ENCODE measurements at places on chromosomes 7 and 10.

GRCh38 chr10:21519941-21520436, 5.5 kb downstream of the SKIDA1 start:
- DNase-seq: no peak

DNA sequence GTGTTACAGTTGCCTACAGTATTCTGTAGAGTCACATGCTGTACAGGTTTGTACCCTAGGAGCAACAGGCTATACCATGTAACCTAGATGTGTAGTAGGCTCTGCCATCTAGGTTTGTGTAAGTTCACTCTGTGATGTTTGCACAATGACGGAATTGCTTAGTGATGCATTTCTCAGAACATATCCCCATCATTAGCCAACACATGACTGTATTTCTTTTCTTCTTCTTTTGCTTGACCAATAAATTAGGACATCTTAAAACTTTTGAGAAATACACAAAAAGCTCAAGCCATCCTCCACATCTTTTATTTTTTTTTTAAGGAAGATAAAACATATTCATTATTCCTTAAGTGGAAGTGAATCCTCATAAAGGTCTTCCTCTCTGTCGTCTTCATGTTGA, 5.4 kb upstream of the PFKFB3 start:
- DNase-seq: no peak

GRCh38 chr10:1328981-1329614, 272.9 kb downstream of the WDR37 start:
- no peak for DNase-seq

- no peak for DNase-seq
These were observed 497 bp downstream of the PPP2R2D start for GRCh38 chr10:131901181-131901829.

GRCh38 chr10:120978589-120979252, 127.6 kb downstream of the WDR11 start:
- no peak for DNase-seq

- no peak for DNase-seq
These were observed 96.8 kb downstream of the CDK14 start for GRCh38 chr7:90692947-90693346.

GRCh38 chr10:132663666-132664365, 122.1 kb downstream of the NKX6-2 start:
- no peak for DNase-seq

GRCh38 chr7:112665709-112666108, 124.5 kb downstream of the TMEM168 start:
- DNase-seq: no peak

GRCh38 chr10:947051-947450, 15.5 kb upstream of the LARP4B start:
- DNase-seq: no peak

- DNase-seq: no peak
These were observed 140.1 kb upstream of the JCAD start for GRCh38 chr10:30199376-30200016.

- no peak for DNase-seq
These were observed 35.9 kb upstream of the TSPAN33 start for GRCh38 chr7:129108581-129108980.

DNA sequence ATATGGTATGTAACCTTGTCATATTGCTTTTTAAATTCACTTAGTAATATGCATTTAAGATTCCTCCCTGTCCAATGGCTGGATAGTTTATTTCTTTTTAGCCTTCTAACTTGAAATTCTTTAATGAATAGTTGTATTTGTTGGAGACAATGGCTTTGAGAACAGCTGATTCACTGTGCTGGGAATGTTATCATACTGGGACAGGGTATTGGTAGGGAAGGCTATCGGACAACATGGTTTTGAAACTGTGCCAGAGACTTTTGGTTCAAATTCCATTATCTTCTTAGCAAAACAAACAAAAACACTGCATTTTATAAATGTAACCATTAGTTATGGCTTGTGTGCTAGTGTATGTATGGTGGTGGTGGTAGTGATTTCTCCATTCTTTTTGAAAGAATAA, 517.1 kb upstream of the ANKRD30A start:
- no peak for DNase-seq

GRCh38 chr7:51802718-51803117, 486.1 kb upstream of the COBL start:
- no peak for DNase-seq

DNA sequence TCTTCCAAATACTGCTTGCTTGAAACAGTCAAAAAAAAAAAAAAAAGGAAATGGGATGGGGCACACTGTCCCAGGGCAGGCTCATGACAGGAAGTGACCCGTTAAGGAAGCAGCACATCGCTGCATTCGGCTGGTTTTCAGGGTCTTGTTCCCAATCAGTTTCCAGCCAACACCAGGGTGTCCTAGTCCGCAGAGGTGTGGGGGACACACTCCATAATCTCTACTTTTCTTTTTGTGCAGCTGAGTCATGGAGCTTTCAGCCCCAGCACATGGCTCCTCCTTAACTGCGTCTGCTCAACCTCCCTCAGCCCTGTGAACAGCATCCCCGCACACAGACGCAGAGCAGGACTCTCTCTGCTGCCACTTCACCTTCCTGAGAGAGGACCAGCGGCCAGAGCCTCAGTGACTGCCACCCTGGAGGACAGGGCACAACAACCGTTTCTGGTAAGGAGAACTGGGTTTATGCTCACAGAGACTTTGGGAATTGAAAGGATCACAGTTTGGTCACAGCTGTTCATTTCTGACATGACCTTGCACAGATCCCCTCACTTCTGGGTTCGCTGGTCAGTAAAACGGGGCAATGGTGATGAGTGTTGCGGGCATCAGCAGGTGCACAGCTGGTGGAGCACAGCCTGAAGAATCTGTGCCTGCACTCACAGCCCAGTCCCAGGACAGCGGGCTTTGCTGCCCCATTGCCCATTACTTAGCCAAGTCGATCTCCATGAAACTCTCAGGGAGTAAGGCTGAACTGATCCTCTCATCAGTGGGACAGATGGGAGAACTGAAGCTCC, at the start of gene GIMAP5:
TSS of gene GIMAP5 (plus strand) at position 154 of the 791 bp plus-strand sequence. CDS start 3,467 bp downstream, outside the sequence.
- no peak for DNase-seq

DNA sequence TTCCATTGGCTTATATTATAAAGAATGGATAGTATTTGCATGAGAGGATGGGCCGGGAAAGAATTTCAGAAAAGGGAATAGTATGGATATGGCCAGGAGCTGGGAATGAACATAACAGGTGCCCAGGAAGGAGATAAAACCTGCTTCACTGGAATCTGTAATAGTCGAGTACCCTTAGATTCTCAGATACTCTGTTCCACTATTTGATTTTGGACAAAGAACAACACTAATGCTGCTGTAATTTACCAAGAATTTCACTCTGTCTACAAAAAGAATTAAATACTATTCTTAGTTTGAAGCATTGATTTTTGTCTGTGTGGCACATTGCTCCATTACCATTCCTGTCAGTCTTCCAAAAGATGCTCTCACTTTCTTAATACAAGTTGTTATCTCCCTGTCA, 718.2 kb upstream of the LRRN3 start:
- no peak for DNase-seq

DNA sequence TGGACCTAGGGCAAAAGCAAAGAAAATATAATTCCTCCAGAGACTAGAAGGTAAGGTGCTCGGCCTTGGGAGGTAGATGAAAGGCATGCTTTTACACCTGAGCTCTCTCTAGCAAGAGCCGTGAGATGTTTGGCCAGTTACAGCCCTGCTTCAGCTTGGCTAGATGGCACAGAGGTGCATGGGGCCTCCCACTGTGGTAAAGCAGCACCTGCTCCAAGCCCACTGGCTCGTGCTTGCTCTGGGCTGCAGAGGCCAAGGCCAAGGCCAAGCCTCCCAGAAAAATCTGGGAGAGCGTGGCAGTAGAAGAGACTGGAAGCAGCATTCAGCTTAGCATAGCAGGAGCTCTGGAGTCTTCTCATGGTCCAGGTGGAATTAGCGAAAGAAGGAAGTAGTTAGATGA, 31.0 kb upstream of the OPALIN start:
- DNase-seq: no peak

DNA sequence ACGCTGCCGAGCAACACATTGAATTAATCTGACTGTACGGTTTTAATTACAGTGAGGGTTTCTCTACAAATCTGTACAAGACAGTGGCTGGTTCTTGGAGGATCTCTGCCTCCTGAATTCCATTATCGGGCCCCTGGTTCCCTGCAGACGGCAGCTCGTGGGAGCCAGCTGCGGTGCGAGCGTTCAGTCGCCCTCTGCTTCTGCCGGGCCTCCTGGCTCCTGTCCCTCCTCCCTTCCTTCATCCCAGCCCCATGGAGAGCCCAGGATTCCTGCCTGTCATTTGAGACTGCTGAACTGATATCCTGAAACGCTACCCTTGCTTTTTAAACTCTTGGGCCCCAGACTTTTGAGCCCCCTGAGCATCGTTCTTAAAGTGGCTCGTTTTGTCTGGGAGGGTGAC, 6.6 kb upstream of the DLX6 start:
- no peak for DNase-seq

GRCh38 chr10:51311228-51311627, 236.9 kb downstream of the PRKG1 start:
- no peak for DNase-seq

Data from cortex of kidney (tissue), 1 donor.